ENCODE measurements at places on chromosomes 12 and 14.

DNA sequence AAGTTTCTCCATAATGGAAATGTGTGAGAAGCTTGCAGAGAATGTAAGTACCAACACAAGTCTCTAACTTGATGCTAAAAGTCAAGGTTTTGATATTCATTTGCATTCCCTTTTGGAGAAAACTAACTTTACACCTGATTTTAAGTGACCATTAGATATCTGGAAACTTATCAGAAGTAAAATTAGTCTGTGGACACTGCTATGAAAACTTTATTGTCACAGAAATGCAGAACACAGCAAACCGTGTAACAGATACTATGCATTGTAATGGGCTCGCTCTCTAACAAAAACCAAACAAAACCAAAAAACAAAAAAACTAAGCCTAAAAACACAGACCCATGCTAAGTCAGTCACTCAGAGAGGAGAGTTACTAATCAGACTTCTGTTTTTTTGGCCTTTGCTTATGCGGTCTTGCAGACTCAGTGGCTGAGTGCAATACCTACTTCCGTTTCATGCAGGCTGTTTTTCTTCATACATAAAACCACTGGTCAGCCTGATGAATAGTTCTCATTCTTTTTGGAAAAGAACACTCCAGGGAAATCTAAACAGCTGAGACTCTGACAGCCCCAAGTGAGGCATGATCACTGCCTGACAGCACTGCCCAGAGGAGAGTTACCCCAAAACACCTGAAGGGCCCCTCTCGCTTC lies 35.7 kb downstream of the NRDE2 start:
- DNase-seq = no peak

- no peak for DNase-seq
Measured at GRCh38 chr12:58988643-58989344, 68.5 kb upstream of the LRIG3 start.

DNA sequence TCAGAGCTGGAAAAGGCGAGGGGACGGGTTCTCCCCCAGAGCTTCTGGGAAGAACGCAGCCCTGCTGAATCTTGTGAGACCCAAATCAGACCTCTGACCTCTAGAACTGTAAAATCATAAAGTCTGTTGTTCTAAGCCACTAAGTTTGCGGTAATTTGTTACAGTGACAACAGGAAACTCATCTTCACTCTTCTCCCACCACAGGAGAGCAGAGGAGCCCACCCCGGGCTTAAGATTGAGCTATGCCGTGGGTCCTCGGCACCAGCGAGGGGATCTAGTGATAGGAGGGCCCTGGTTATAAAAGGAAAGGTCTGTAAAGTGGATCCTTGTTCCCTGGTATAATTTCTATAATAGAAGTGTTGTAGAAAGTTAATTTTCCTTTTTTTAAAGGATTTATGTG lies 7.6 kb downstream of the MLXIP start:
- DNase-seq = no peak

DNA sequence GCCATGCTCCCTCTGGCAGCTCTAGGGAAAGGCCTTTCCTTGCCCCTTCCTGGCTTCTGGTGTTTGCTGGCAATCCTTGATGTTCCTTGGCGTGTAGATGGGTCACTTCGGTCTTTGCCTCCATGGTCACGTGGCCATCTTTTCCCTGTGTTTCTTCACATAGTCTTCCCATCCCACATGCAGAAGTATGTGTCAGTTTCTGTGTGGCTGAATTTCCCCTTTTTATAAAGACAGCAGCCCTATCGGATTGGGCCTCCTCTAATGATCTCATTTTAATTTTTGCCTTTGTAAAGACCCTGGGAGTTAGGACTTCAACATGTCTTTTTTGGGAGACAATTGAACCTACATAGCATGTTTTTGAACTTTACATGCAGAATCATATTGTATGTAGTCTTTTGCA lies 107.2 kb upstream of the FGD4 start:
- no peak for DNase-seq

GRCh38 chr12:12079291-12079690 lies 8.6 kb downstream of the BCL2L14 start:
- no peak for DNase-seq

DNA sequence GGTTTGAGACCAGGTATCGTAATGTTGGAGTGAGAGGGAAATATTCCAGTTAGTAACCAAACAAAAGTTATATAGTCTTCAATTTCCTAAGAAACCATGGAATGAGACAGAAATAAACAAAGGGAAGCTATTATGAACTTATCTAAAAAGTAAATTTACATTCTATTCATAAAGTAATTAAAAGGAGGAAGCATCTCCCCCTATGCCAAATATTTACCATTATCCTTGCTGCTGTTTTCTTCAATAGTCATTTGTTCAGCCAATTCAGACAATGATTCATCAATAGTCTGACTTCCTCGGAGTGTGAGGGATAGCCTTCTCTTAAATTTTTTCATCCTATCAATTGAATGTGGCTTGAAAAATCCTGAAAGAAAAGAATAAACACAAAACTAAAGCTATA lies 65.7 kb downstream of the CDK17 start:
- no peak for DNase-seq

DNA sequence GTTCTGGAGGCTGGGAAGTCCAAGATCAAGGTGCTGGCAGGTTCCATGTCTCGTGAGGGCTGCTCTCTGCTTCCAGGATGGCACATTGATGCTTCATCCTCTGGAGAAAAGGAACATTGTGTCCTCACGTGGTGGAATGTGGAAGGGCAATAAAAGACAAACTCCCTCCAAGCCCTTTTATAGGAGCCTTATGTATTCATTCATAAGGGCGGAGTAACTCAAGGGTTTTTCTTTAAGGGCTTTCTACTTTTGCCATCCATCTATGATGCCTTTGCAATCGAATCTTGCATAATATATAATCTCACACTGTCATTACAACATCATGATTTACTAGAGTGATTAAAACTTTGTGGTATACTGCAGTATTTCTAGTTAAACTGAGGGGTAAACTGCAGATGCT lies 132.7 kb upstream of the DDHD1 start:
- DNase-seq = no peak

DNA sequence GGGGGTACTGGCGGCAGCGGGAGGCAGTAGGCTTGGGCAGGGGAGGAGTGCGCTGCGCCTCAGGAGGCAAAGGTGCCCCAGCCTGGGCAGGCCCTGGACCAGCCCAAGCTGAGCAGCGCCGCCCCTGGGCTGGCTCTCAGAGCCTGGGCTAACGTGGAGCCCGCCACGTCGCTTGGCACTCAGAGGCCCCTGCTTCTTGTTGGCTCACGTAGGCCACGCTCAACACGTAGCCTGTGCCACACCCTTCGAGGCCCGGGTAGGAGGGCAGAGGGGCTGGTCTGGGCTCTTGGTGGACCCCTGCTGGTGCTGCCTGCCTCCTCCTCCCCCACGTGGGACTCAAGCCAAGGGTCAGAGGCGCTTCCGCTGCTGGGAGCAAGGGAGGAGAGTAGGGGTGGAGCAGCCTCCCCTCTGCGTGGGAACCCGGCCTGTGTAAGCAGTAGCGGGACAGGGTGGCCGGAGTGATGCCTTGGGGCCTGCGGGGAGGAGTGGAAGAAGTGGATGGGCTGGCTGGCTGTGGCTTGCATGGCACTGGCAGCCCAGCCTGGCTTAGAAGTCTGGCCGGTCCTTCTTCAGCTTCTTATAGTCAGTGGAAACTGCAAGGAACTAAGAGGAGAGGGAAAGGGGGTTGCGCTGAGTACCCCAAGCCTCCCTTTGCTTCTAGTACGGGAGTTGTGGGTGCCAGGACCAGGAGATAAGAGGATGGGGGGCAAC lies 5.7 kb downstream of the SHMT2 start:
- DNase-seq = no peak

DNA sequence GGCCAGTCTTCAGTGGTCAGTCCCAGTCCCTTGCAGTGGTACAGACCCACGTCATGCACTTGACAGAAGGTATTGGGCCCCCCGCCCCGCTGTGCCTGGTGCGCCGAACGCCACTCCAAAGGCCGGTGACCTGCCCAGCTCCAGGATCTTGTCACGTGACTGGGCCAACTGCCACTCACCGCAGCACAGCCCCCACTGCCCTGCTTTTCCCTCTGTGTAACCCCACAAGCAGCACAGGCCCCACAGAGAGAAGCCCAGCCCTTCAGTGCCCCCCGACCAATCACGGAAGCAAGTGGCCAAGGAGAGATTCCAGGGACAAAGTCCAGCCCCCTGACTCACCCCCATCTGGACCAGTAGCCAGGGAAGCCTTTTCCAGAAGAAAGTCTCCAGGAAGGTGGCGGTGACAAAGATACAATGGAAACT lies 498 bp downstream of the GPR132 start:
- no peak for DNase-seq

DNA sequence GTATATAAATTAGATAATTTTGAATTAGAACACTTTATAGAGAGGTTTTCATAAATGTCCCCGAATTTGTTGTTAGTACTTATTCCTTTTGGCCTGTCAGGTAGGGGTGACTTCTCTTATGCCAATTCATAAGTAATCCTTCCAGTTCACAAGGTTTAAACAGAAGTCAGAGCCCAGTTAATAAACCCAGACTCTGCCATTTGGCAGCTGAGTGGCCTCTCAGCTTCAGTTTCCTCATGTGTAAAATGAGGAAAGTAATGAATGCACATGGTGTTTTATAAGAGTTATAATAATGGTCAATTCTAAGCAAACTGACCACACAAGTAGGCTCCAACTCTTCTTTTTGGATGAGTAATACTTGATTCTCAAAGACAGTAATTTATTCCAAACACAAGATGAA lies 10.3 kb downstream of the MTERF2 start:
- no peak for DNase-seq

- DNase-seq = peak; percentile 64
Measured at GRCh38 chr12:116863275-116863767, 17.9 kb downstream of the HRK start.

DNA sequence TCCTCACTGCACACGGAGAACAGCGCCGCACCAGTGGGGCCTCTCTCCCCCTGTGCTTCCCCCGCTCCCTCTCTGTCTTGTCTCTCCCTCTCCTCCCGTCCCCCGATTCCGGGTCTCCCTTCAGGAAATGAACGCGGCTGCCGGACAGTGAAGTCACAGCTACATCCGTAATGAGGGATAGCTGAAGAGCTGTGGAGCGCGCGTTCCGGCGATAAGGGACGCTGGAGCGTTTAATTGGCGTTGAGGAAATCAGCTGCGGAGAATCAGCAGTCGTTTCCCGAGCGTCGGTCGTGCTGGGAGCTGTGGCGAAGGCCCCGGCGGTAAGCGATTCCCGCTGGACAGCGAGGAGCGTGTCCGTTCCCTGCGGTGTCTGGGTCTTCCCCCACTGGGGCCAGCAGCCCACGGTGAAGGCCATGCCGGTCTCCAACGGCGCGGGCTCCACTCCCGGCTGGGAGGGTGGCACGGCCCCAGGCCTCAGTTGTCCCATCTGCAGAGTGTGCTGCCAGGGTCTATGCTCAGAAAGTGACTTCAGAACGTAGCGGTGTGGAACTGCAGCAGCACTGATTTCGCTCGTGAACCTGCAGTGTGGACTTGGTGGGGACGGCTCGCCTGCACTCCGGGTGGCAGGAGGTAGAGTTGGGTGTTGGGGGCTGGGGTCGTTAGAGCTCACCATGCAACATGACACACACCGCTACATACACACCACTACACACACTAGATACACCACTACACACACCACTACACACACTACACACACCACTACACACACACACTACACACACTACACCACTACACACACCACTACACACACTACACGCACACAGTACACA lies 10.9 kb downstream of the NOC4L start:
- no peak for DNase-seq

- DNase-seq = no peak
Measured at GRCh38 chr14:103108749-103109207, 14.3 kb downstream of the EXOC3L4 start.

DNA sequence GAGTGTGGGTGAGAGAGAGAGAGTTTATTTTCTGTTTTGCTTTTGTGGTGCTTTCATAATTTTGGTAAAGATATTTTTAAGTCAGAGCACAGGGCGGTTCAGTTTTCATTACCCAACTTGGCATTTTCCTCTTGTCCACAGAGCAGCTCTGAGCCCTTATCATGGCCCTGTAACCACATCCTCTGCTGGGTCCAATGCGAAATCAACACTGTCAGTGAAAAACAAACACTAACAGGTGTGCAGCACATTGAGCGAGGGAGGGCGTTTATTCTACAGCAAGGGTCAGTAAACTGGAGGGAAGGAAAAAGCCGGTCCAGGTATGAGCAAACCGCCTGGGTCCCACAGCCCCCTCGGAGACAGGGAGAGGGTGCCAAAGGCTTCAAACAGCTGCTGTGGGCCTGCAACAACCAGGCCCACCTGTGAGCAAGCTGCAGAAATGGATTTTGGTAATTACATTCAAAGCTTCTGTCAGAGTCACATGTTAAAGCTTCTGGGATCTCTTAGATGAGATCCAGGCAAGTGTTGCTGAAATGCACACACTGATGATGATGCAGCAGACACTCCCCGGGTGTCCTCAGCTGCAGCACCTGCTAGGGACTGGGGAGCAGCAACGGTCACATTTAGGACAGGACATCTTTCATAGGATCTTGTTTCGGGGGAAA lies 132.7 kb upstream of the DYRK2 start:
- no peak for DNase-seq

DNA sequence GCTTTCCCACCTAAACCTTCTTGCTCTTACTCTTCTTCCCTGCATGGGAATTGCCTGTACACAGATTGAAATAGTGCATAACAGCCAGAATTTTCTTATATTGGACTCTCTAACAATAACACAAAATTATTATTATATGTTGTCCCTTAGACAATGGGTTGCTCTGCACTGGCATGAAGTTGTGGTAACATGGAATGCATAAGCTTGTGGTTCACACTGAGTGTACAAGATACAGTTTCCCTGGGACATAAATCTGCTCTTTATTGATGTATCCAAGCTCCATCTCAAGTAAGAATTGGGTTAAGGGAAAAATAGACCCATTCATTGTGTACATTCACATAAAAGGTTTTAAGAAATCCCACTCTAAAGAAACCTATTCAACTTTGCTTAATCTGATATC lies 114.4 kb upstream of the NTF3 start:
- DNase-seq = no peak

GRCh38 chr14:99574099-99574880 lies 29.7 kb downstream of the CCDC85C start:
- DNase-seq = no peak

DNA sequence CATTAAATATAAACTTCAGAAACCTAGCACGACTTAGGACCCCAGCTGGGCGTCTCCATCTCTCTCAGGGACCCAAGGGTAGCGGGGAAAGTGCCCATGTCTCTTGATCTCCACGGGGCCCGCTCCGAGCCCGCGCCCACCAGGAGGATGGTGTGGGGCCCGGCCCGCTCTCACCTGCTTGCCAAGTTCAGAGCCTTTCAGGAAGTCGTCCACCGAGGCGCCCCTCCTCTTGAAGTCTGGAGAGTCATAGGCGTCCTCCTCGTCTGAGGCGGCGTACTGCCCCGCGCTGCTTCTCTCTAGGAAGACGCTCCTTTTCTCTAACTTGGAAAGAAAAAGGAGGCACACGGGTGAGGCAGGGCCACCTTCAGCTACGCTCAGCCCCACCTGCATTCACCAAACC lies 96.9 kb downstream of the PIWIL1 start:
- DNase-seq = no peak

GRCh38 chr14:28751467-28752058 lies 15.0 kb upstream of the FOXG1 start:
- no peak for DNase-seq

DNA sequence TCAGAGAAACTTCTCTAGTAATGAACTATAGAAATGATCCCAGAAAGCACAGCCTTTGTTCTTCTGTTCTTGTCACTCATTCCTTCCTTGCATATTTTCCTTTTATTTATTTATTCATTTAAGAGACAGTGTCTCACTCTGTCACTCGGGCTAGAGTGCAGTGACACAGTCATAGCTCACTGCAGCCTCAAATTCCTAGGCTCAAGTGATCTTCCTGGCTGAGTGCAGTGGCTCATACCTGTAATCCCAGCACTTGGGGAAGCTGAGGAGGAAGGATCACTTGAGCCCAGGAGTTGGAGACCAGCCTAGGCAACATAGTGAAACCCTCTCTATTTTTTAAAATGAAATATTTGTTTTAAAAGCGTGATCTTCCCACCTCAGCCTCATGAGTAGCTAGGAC lies 11.5 kb downstream of the TECPR2 start:
- no peak for DNase-seq
